ENCODE measurements at places on chromosomes 6 and 20.

DNA sequence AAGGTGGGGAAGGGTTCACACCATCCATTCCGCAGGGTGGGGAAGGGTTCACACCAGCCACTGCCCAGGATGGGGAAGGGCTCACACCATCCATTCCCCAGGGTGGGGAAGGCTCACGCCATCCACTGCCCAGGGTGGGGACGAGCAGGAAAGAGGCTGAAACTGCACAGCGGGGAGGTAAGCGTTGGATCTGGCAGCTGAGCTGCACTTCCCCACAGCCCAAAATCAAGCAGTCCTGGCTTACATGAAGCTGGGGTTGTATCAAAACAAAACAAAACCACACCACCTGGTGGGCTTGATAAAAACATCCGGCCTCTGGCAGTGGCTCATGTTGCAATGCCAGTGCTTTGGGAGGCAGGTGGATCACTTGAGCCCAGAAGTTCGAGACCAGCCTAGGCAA, 268.5 kb downstream of the TAF4 start:
- no peak for DNase-seq

- DNase-seq: no peak
These were observed 72.4 kb downstream of the GPX5 start for GRCh38 chr6:28597924-28598722.

- no peak for DNase-seq
These were observed 10.7 kb downstream of the DLL1 start for GRCh38 chr6:170279977-170280688.

DNA sequence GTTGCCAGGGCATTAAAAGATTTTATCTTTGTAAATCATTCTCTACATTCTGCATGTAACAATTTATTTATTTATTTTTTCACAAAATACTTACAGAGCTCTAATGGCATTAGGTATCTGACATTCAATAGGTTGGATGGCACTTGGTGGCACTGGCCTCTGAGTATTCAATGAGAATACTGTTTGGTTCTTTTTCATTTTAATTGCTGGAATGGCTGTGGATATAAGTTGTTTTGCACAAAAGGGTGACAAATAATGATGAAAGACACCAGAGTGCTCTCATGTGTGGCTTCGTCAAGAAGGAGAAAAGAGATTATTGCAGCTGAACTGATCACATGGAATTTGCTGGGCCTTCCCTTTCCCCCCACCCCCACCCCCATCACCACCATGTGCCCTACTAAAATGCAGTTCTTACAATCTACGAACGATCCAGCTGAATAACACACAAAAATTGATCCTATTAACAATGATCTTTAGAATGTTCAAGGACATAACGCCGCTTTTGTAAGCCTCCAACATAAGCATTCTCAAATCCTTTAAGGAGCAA, 195.2 kb upstream of the POU3F2 start:
- no peak for DNase-seq
